ENCODE measurements at places on chromosomes 4 and X.

GRCh38 chrX:5640071-5640470, 588.6 kb downstream of the NLGN4X start:
- no peak for DNase-seq

DNA sequence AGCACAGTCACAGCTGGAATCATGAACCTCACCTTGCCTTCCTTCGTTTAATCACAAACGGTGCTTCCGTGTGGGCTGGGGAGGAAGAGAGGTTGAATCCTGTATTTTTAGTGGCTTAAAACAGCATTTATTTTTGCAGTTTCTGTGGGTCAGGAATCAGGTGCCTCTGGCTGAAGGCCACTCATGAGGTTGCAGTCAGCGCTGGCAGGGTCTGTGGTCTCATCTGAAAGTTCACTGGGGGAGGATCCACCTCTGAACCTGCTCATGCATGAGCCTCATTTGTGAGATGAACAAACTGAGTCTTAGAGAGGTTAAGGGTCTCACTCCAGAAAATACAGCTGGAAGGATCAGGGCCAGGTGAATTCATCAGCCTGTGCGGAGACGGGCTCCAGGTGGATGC, 17.1 kb upstream of the ABLIM2 start:
- no peak for DNase-seq

DNA sequence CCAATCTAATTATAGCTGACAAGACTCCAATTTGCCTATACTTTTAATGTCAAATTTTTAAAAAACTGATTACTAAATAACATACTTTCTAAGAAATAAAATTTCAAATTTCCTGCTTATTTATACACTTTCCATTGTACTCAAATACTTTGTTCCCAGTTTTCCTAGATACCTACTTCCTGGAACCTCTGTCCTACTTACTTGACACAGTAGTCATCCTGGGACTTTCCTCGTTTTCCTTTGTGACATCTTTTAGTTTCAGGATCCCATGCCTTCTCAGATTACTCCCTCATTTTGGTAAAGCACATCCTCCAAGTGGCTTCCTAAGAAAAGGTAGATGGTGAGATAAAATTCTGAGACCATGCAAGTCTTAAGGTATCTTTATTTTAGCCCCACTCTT, 13.3 kb upstream of the FAM184B start:
- no peak for DNase-seq

DNA sequence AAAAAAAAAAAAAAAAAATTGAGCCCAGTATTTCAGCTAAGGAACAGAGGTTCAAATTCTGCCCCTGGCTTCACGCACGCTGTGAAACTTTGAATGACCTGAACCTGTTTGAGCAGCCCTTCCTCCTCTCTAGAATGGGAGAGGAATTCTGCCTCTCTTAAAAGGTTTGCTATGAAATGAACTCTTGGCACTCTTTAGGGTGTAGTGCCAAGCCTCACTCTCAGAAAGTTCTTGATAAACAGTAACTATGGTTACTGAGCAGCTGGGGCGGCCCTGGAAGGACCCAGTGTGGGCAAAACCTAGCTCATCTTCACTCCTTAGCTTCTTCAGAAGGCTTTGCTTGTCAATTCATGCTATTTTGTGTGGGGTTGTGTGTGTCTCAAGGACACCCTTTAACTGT, 73.7 kb downstream of the GEMIN8 start:
- no peak for DNase-seq

GRCh38 chr4:48727666-48728459, 52.2 kb downstream of the FRYL start:
- no peak for DNase-seq

DNA sequence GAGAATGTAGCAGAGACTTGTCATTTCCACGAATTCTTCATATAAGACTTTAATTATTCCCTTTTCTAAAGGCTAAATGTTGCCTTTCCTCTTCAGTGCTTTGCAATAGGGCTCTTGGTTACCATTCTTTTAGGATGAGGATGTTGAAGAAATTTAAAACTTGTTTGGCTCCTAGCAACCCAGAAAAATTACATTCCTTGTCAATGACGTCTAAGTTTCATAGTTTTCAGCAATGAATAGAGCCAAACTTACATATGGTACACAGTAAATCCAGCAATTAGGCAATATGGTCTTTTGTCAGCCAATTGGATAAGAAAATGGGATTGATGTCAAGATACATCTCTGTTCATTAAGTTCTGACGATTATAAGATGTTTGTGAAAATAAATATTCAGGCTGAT, 1639.6 kb upstream of the PCDH10 start:
- DNase-seq, result no peak

GRCh38 chr4:100062921-100063320, 112.8 kb upstream of the H2AZ1 start:
- no peak for DNase-seq

DNA sequence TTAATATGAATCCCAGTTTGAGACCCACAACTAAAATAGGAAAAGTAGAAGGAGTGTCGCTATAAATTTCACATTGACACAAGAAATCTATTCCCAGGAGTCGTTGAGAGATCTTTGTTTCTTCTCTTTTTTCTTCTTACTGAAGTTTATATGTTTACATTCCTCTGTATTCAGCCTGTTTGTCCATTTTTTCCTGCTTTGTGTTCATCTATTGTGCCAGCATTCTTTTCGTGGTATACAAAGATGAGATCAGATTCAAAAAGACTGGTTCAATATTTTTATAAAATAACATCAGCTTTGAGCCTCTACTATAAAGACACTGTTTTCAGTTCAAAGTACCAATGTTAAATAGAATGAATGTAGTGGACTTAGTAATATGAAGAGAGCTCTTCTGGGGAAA, 95.4 kb upstream of the MYOZ2 start:
- no peak for DNase-seq

DNA sequence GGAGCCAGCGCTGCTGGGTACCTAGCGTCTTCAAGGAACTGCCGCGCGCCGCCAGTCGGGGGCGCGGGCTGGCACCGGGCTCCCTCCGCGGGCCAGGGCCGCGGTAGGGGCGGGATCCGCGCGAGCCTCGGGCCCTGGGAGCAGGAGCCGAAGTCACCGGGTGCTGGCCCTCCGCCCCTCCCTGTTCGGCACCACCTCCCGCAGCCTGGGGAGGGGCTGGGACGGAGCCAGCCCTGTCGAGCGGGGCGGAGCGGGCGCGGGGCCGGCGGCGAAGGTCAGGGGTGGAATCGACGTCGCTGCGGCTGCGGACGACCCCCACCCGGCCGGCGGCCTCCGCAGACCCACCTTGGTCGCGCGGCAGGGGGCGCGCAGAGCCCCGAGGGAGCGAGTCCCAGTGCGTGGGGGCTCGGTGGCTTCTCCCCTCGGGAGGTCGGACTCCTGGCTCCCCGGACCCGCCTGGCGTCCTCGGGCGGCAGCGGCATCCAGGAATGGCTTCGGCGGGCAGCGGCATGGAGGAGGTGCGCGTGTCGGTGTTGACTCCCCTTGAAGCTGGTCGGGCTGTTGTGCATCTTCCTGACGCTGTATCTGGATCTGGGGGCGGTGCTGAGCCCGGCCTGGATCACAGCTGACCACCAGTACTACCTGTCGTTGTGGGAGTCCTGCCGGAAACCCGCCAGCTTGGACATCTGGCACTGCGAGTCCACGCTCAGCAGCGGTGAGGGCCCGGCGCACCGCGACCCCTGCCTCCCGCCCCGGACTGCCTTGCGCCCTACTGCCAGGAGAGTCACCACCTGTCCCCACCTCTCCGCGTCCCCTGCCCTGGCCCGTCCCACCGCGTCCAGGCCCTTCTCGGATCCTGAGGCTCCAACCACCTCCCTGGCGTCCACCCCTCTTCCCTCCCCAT, 50.5 kb upstream of the FAM47C start:
- DNase-seq, result no peak

DNA sequence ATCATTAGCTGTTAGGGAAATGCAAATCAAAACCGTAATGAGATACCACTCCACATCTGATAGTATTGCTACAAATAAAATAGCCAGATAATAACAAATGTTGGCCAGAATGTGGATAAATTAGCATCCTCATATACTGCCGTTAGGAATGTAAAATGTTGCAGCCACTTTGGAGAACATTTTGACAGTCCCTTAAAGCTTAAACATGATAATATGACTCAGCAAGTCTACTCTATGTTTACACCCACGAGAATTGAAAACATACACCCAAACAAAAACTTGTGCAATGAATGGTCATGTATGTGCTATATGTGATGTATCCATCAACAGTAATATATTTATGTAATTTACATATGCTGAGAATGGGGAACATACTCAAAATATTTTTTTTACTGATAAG, 78.2 kb downstream of the GSTCD start:
- DNase-seq, result no peak

- DNase-seq, result no peak
Measured at GRCh38 chrX:84118769-84119168, 69.2 kb downstream of the RPS6KA6 start.

DNA sequence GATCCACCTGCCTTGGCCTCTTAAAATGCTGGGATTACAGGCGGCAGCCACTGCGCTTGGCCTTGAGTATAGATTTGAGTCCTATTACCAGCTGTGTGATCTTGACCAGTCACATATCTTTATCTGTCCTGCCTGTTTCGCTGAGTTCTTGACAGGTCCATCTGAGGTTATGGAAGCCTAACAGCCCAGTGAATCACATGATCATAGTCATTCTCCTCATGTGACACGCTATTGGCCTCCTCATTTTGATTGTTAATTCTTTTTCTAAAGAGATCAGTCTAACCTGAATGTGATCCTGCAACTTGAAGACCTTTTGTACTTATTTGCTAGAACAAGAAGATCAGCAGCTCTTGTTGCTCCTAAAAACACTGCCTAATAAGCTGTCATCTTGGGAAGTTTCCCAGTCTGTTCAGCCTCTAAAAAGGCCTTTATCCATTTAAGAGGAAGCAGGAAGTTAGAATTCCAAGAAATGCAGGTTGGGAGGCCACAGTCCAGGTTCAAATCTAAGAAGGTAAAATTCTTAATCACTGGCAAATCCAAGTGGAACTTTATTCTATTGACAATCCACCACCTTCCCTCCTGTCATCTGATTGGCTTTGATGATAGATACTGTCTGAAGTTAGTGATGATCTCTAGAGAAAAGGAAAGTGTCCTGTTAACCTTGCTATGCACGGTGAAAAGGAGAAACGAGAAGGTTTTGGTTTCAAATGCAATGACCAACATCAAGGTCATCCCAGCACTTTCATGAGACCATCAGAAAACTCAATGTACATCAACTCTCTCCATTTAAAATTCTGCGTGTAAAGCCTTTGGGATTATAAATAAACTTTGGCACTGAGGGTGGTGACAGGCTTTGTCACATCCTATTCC, 86.9 kb downstream of the CHRNA9 start:
- DNase-seq, result no peak

DNA sequence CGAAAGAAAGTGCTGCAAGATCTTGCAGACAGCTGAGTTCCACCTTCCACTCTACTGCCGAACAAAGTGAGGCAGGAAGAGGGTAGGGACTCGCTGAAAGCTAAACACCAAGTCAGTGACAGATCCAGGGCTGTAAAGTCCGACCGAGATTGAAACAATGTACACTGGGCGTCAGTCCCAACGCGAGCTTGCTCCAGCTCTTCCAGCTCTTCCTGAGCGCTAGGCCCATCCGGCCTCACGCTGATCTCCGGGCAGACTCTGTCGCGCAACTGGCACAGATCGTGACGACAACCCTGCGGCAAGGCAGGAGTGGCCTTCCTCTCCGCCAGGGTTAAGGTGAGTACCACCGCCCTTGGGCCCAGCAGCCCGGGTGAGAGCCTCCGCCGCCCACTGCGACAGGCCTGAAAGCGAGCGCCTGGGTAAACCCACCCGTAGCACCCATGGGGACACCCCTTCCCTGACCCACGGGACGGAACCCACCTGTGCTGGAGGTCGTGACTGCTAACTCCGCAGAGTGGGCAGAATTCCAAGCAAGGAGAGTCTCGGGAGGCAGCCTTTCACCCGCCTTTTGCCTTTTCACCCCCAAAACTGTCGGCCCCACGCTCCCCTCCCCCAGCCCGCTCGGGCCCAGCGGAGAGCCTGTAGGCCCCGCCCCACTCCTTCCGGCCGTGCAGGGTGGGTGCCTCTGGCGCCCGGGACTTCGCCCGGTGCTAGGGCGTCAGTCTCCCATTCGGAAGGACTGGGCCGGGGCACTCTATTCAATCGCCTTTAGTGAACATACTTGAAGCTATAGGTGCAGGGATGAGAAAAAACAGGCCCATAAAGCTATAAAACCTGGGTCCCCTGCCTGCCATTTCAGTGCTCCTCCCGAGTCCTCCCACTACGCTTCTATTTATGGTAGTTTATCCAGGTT, at the start of gene TMLHE:
Gene TMLHE (minus strand): TSS at position 641 of the 913 bp plus-strand sequence. CDS start 67,676 bp downstream, outside the sequence.
- DNase-seq, result peak; percentile 18

GRCh38 chr4:73170518-73171198, 87.9 kb downstream of the ANKRD17 start:
- no peak for DNase-seq

- no peak for DNase-seq
Measured at GRCh38 chr4:184838249-184839074, 12.7 kb upstream of the ACSL1 start.

GRCh38 chr4:126710935-126711334, 921.8 kb upstream of the INTU start:
- DNase-seq, result no peak

DNA sequence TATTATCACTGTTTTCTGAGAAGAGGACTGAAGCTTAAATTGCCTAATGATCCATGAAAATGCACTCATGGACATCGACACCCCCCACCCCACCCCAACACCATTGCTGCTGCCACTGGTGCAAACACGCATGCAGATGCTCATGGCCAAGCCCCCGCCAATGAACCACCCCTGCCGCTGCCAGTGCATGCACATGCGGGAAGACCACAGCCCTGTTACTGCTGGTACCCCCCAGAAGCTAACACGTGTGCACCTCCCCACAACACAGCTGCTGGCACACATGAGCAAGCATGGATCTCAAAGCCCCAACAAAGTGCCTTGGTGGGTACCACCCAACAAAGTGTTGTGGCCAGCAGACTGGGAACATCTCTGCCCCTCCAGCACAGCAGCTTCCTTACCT, 594.1 kb upstream of the FAT1 start:
- DNase-seq, result no peak

DNA sequence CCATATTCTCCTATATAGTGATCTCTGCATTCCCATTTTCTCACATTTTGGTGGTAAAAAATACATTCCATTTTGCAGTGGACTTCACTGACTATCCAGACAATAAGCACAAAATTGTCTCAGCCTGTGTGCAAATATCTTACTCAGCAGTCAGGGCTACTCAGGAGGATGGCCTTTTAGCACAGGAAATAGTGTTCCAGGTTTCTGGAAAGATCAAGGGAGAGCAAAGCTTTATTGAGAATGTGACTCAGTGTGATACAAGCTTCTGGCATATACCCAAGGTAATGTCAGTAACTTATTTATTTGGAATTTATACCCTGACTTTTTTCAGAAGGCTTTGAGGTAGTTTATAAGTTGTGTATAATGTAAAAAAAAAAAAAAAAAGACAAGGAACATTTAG, 233.4 kb downstream of the TEX13A start:
- no peak for DNase-seq

- no peak for DNase-seq
Measured at GRCh38 chrX:101232316-101232715, 12.7 kb downstream of the DRP2 start.

Data from T-helper 17 cell (primary cell).